ENCODE measurements at places on chromosomes 2 and 18. TPM values are rescaled to one million over a fixed set of nuclear protein-coding genes. Genes with fewer than 3 reads are reported as not detected.

The COL3A1 gene
- total RNA-seq, result 2,141 TPM

The GALNT13 gene
- total RNA-seq, result 0.11 TPM

DNA sequence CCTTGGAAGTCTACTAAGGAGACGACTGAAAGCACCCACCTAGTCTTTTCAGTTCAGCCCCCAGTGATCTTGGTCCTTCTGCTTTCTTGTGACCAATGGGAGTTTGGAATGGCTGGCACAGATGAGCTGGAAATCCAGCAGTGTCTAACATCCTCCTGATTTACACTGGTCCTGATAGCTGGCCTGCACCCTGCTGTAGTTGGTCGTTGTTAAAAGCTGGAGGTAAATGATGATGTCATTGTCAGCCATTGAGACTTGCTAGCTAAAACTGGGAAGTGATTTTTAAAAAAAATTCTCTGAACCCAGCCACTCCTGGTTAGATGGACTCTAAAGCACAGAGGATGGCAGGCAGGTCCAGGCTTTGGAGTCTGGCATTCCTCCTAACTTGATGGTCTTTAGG is 19.3 kb downstream of the CCT7 start:
- no peaks in the 10 kb centered on the region for H3K27me3 ChIP-seq
- H3K36me3 ChIP-seq, result peaks cover 40% of the 10 kb centered on the region
- no peak overlapping the region for H3K4me3 ChIP-seq
- H3K27ac ChIP-seq, result no peak overlapping the region

GRCh38 chr2:44480068-44480467 is 118.3 kb downstream of the CAMKMT start:
- no peak for DNase-seq
- H3K27ac ChIP-seq, result no peak overlapping the region
- H3K27me3 ChIP-seq, result no peaks in the 10 kb centered on the region
- no peak overlapping the region for H3K4me3 ChIP-seq
- no peaks in the 10 kb centered on the region for H3K4me1 ChIP-seq

The CCDC178 gene
- not detected for total RNA-seq

DNA sequence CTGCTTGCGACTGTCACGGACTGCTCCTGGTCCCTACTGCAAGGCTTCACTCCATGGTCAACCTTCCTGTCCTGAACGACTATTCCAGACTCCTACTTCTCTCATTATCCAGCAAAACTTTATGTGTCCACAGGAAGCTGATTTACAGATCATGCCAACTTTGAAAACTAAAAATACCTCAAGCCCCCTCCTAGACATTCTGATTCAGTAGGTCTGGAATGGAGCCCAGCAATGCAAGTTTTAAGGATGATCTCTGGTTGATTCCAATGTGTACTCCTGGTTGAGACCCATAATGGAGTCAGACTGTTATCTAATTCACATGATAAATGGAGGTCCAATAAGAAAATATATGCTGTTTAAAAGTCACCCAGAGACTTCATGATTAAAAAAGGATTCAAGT is 13.1 kb upstream of the LRATD1 start:
- H3K4me3 ChIP-seq, result no peak overlapping the region
- no peak overlapping the region for H3K27ac ChIP-seq
- no peaks in the 10 kb centered on the region for H3K36me3 ChIP-seq
- no peak for DNase-seq
- H3K27me3 ChIP-seq, result no peaks in the 10 kb centered on the region

The TMEM198 gene
- total RNA-seq, result 5.8 TPM

DNA sequence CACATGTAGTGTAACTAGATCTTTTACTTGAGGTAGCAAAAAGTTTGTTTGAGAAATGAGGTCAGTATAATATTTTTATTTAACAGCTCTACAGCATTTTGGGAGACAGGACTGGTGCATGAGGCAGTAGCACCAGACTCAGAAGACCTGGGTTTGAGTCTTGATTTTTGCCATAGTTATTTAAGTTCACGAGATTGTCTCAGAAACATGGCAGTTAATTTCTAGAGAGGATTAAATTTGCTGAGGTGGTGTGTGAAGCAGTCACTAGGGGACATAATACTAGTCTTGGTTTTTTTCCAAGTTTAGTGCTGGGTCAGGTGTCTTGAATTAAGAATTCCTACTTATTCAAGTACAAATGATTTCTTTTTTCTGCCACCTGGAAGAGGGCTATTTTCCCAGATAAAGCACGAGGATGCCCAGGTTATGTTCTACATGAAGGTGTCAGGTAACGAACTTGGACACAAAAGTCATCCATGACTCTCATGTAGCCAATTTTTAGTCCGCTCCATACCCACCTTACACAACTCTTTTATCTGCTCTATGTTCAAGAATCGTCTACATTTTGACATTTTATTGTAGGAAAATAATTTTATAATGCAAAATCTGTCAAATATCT is 1.4 kb downstream of the MARCHF7 start:
- no peaks in the 10 kb centered on the region for H3K27me3 ChIP-seq
- peak; percentile 76 for DNase-seq
- peaks cover 27% of the 10 kb centered on the region for H3K36me3 ChIP-seq
- H3K27ac ChIP-seq, result peak overlapping the region; percentile 94
- peak overlapping the region; percentile 89 for H3K4me3 ChIP-seq

- no peaks in the 10 kb centered on the region for H3K4me1 ChIP-seq
- H3K4me3 ChIP-seq, result no peak overlapping the region
- H3K27ac ChIP-seq, result no peak overlapping the region
- H3K27me3 ChIP-seq, result peaks cover 13% of the 10 kb centered on the region
Measured at GRCh38 chr2:177633111-177633510, 240.5 kb downstream of the AGPS start.

The GAL3ST2 gene
- total RNA-seq, result not detected

The SMARCAL1 gene
- total RNA-seq, result 10.9 TPM

GRCh38 chr2:199488772-199489400 is 31.1 kb upstream of the SATB2 start:
- H3K36me3 ChIP-seq, result no peaks in the 10 kb centered on the region
- no peak overlapping the region for H3K4me3 ChIP-seq
- peak; percentile 70 for DNase-seq
- no peaks in the 10 kb centered on the region for H3K27me3 ChIP-seq

The PAPOLG gene
- 10.9 TPM for total RNA-seq

The RPL37A gene
- 1,006 TPM for total RNA-seq

DNA sequence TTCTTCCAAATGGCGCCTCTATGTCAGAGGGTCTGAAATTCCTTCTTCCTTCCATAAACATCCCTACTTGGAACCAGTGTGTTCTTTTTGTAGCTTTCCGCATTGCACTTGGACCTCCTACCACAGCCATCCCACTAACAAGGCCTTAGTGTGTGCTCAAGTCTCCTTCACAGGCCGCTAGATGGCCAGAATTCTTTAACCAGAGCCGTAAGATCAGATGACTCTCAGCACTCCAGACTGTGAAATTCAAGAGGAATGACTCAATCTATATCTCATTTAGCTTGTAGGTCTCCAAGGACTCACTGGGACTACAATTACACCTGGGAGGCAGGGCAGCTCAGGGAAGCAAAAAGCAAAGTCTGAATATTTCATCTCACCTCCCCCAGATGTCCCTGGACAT is 298.9 kb downstream of the EIPR1 start:
- no peaks in the 10 kb centered on the region for H3K27me3 ChIP-seq
- no peaks in the 10 kb centered on the region for H3K36me3 ChIP-seq
- no peak overlapping the region for H3K27ac ChIP-seq
- DNase-seq, result peak; percentile 5

GRCh38 chr2:123717636-123718334 is 307.3 kb upstream of the CNTNAP5 start:
- no peaks in the 10 kb centered on the region for H3K27me3 ChIP-seq
- no peaks in the 10 kb centered on the region for H3K36me3 ChIP-seq
- H3K27ac ChIP-seq, result no peak overlapping the region
- DNase-seq, result no peak

The ERFE gene
- total RNA-seq, result 0.86 TPM

GRCh38 chr18:68694316-68694715 is 20.6 kb downstream of the TMX3 start:
- H3K4me1 ChIP-seq, result no peaks in the 10 kb centered on the region
- DNase-seq, result no peak
- H3K36me3 ChIP-seq, result peaks cover 59% of the 10 kb centered on the region
- no peak overlapping the region for H3K27ac ChIP-seq
- H3K27me3 ChIP-seq, result no peaks in the 10 kb centered on the region

The RTP5 gene
- not detected for total RNA-seq

- no peaks in the 10 kb centered on the region for H3K27me3 ChIP-seq
- no peaks in the 10 kb centered on the region for H3K36me3 ChIP-seq
- no peak overlapping the region for H3K27ac ChIP-seq
- DNase-seq, result no peak
- H3K4me1 ChIP-seq, result no peaks in the 10 kb centered on the region
Measured at GRCh38 chr2:226548732-226549131, 250.9 kb downstream of the IRS1 start.

The ZBTB14 gene
- total RNA-seq, result 9.5 TPM

GRCh38 chr2:240904216-240905175 is 1.6 kb upstream of the CROCC2 start:
- H3K36me3 ChIP-seq, result no peaks in the 10 kb centered on the region
- no peak for DNase-seq
- H3K27ac ChIP-seq, result no peak overlapping the region
- H3K4me3 ChIP-seq, result no peak overlapping the region
- H3K27me3 ChIP-seq, result no peaks in the 10 kb centered on the region

- peaks cover 5% of the 10 kb centered on the region for H3K4me1 ChIP-seq
- H3K27ac ChIP-seq, result no peak overlapping the region
- no peaks in the 10 kb centered on the region for H3K36me3 ChIP-seq
- peak; percentile 6 for DNase-seq
Measured at GRCh38 chr18:41113885-41114482, 841.0 kb upstream of the PIK3C3 start.

DNA sequence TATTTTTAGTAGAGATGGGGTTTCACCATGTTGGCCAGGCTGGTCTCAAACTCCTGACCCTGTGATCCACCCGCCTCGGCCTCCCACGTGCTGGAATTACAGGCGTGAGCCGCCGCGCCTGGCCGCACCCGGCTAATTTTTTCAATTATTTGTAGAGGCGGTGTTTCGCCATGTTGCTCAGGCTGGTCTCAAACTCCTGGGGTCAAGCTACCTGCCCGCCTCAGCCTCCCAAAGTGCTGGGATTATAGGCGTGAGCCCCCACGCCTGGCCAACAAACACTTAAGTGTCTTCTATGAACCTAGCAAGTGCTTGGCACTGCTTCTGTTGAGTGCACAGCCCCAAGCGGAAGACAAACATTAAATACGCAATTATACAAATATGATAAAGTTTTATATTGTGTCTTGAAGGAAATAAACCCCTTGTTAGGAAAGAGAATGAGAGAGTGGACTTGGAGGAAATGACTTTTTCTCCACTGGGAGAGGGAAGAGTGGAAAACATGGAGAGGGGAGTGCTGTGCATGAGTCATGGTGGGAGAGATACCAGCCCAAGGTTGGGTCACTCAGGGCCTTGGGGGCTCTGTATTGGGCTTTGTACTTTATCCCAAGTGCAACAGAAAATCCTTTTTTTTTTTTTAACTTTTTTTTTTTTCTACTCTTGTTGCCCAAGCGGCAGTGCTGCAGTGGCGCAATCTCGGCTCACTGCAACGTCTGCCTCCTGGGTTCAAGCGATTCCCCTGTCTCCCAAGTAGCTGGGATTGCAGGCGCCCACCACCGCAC is 41.4 kb upstream of the ACTR2 start:
- H3K27me3 ChIP-seq, result no peaks in the 10 kb centered on the region
- H3K4me3 ChIP-seq, result no peak overlapping the region
- DNase-seq, result no peak
- no peak overlapping the region for H3K27ac ChIP-seq

DNA sequence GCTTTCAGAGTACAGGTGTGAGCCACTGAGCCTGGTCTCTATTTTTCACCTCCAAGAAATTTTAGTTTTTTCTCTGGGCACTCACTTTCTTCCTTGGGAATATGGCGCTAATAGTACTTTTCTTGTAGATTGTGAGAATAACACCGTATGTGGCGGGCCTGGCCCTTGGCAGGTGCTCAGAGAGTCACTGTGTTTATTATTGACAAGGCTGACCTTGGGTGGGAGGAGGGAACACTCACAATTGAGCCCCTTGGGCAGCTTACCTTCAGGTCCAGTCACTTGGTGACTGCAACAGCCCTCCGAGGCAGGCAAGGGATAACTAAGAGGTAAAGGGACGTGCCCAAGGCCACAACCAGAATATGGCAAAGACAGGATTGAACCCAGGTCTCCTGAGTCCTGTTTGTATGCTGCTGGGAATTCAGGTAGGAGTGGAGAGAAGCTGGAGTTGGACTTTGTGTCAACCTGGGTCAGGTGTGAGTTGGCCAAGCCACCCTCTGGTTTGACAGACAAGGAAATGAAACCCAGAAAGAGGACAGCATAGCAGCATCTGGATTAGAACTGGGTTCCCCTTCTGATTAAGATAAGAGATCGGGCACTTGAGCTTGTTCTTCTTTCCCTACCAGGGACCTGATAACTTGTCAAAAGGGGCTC is 2.8 kb upstream of the STK25 start:
- no peak overlapping the region for H3K27ac ChIP-seq
- no peaks in the 10 kb centered on the region for H3K36me3 ChIP-seq
- H3K4me1 ChIP-seq, result peaks cover 11% of the 10 kb centered on the region

- no peak overlapping the region for H3K4me3 ChIP-seq
- H3K36me3 ChIP-seq, result no peaks in the 10 kb centered on the region
- no peaks in the 10 kb centered on the region for H3K27me3 ChIP-seq
- H3K4me1 ChIP-seq, result peaks cover 7% of the 10 kb centered on the region
- DNase-seq, result no peak
Measured at GRCh38 chr18:42574871-42575270, 540.6 kb downstream of the RIT2 start.

- H3K27me3 ChIP-seq, result no peaks in the 10 kb centered on the region
- no peaks in the 10 kb centered on the region for H3K36me3 ChIP-seq
- no peak for DNase-seq
Measured at GRCh38 chr18:48913201-48913600, 37.6 kb downstream of the SMAD7 start.

The SEPTIN10 gene
- total RNA-seq, result 152 TPM

- H3K27me3 ChIP-seq, result no peaks in the 10 kb centered on the region
- DNase-seq, result peak; percentile 85
- peak within 1 kb of the TSS; percentile 78 for H3K27ac ChIP-seq
- H3K36me3 ChIP-seq, result no peaks in the 10 kb centered on the region
- H3K4me3 ChIP-seq, result peak within 1 kb of the TSS; percentile 93
Measured at GRCh38 chr18:8705238-8705960, at the start of gene MTCL1. TSS of gene MTCL1 (plus strand) at chr18:8705556. CDS start at chr18:8705661, 105 bp downstream.

DNA sequence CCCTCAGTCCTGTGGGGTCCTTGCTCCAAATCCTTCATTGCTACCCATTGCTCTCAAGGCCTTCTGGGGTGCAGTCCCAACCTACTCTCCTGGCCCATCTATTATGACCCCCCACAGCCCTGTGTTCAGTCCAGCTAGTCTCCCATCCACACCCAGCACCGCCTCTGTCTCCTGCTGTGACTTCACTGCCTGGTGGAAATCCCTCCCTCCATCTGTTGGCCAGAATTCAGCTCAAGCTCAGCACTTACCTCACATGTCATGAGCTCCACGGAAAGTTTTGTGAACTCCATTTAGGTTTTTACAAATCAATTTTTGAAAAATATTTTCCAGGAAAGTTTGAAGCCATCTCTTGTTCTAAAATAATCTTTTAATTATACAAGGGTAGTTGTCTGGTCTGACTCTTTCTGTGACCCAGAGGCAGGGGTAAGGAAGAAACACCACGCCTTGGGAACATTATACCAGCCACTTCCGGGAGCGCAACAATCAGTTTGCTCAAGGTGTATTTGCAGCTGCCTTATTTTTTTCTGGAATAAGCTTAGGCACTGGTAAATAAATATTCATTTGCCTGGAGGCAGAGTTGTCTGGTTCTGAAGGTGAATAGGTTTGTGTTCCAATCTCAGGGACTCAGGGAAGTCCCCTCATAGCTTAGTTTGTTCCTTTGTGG is 110.8 kb downstream of the VIT start:
- no peak overlapping the region for H3K4me3 ChIP-seq
- H3K36me3 ChIP-seq, result no peaks in the 10 kb centered on the region
- no peaks in the 10 kb centered on the region for H3K4me1 ChIP-seq
- H3K27ac ChIP-seq, result no peak overlapping the region
- H3K27me3 ChIP-seq, result peaks cover 4% of the 10 kb centered on the region
- DNase-seq, result no peak

GRCh38 chr2:230687498-230687897 is 25.1 kb upstream of the CAB39 start:
- DNase-seq, result peak; percentile 75
- no peaks in the 10 kb centered on the region for H3K27me3 ChIP-seq
- H3K4me1 ChIP-seq, result peaks cover 30% of the 10 kb centered on the region
- H3K4me3 ChIP-seq, result no peak overlapping the region
- H3K27ac ChIP-seq, result no peak overlapping the region
